T follicular helper cell (primary cell): ENCODE measurements at places on chromosomes 2 and 18.

DNA sequence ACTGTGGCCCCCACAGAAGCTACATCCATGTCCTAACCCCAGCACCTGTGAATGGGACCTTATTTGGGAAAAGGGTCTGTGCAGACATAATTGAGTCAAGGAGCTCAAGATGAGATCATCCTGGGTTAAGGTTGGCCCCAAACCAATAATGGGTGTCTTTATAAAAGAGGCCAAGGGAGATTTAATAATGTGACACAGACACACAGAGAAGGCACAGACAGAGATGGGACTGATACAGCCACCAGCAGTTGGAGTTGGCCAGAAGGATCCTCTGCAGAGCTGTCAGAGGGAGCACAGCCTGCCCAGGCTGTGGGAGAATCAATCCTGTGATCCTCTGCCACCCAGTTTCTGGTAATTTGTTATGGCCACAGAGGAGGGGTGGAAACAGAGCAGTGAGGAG, 26.0 kb downstream of the SNORC start:
- no peak for DNase-seq

DNA sequence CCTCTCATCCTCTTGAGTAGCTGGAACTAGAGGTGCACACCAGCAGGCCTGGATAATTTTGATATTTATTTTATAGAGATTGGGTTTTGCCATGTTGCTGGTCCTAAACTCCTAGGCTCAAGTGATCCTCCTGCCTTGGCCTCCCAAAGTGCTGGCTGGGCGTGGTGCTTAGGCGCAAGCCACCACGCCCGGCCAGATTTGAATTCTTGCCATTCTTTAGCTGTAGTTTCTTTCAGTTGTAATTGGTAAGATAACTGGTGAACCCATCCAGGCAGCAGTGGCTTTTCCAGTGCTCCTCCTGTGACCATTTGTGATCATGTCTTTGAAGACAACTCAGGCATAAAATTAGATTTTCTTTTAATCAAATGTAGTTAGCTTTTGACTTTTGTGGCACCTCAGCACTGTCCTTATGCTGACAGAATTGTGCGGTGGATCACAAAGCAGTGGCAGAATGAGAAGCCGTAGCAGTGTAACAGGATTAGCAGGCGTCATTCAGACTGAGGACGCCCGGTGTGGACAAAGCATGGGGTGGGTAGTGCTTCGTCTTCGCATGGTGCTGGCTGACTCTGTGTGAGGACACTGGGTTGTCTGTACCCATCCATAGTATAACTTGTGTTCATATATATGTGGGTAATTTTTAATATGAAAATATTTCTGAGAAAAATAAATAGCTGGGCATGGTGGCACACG, 30.0 kb upstream of the TOGARAM2 start:
- DNase-seq: no peak

DNA sequence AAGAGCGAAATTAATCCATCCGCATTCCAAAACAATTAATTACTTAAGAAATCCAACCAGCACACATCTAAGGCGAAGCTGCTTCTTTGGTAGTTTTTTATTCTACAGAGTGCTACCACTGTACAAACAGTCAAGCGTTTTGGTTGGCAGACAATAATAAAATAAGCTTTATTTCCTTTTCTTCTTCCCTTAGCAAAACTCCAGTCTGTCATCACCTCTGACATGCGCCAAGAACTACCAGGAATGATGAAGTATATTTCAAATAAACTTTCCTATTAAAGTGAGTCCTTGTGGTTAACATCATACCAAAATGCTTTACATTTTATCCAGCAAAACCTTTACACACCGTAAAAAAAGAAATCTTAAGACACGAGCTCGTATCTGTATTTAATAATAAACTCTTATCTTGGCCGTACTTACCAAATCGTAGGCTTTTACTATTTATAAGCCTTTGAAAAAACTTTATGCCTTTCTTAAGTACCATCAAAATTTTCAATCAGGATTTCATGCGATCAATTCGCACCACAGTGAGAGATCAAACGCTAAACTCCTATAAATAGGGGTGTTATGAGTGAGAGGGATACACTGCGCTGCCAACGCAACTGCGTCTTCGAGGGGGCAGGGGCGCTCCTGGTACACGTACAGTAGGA, 1.3 kb downstream of the ATL2 start:
- DNase-seq: peak; percentile 46

GRCh38 chr2:200929334-200930249, 33.9 kb downstream of the ORC2 start:
- no peak for DNase-seq

GRCh38 chr18:76234676-76235060, 260.4 kb downstream of the ZNF516 start:
- no peak for DNase-seq

GRCh38 chr2:133378928-133379549, 189.2 kb downstream of the NCKAP5 start:
- no peak for DNase-seq

DNA sequence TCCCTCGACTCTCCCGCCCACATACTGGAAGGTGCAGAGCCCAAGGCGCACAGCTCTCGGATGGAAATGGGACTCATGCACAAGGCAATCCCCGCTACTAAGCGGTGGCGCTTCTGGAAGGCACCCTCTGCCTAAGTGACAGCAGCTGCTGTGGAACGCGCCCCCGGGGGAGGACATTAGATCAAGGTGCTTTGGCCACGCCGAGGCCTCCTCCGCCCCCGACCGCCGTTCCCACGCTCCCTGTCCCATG, 202 bp downstream of the MCEE start:
- DNase-seq: no peak

GRCh38 chr2:28286678-28287077, 106.0 kb upstream of the FOSL2 start:
- no peak for DNase-seq

DNA sequence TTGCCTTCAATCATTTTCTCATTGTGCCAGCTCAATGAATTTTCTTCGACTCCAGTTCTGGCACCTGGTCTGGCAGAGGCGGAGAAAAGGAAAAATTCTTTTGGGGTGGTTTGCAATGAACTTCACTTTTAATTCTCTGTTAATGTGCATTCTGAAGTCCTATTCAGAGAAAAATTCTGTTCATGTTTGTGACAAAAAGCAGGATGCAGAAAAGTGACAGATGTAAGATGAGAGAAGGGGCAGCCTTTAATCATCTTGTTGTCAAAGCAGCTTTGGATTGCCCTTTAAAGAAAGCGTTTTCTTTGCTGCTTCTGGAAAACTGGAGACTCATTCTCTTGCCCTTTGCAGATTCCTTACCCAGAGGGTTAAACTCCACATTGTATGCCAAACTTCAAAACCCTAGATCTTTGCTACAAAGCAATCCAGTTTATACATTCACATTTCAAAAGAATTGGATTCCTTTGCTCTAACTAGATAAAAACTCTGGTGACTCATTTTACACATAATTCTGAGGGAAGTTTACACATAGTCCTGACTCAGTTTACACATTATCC, 94.6 kb upstream of the CAVIN2 start:
- DNase-seq: no peak

DNA sequence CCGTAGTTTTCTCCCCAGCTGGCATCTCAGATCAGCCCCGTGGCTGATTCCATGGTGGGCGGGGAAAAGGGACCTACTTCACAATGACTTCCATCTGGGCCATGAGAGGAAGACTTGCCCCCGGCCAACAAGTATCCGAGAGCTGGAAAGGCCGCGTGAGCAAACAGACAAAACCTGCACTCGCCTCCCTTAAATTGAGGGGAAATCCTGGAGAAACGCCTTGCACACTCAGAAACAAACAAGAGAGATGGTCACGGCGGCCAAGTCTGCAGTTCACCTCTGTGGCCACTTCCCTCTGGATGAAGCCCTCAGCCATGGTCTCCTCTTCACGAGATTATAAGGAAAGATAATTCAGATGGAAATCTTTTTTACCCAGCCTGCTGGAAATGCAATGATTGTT, 39.4 kb upstream of the TPO start:
- DNase-seq: no peak

DNA sequence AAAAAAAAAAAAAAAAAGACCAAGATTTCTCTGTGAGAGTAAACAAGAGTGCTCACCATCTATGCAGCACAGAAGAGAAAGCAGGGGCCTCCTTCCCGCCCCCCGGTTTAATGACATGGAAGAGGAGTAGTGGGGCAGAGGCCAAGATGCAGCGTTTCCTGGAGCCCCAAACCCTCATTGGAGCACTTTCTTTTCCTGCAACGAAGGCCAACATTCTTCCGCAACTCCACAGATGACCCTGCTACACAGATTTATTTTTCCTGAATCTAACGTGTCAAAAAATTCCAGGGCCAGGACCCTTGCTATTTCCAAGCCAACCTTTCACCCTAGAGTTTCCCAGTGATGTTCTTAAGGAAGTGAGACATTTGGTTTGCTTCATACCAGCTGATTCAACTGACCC, 189.6 kb downstream of the MIB1 start:
- DNase-seq: no peak

GRCh38 chr2:10889651-10890215, 22.0 kb upstream of the KCNF1 start:
- DNase-seq: no peak

- no peak for DNase-seq
Observed at GRCh38 chr2:163884416-163884815, 148.6 kb upstream of the FIGN start.

DNA sequence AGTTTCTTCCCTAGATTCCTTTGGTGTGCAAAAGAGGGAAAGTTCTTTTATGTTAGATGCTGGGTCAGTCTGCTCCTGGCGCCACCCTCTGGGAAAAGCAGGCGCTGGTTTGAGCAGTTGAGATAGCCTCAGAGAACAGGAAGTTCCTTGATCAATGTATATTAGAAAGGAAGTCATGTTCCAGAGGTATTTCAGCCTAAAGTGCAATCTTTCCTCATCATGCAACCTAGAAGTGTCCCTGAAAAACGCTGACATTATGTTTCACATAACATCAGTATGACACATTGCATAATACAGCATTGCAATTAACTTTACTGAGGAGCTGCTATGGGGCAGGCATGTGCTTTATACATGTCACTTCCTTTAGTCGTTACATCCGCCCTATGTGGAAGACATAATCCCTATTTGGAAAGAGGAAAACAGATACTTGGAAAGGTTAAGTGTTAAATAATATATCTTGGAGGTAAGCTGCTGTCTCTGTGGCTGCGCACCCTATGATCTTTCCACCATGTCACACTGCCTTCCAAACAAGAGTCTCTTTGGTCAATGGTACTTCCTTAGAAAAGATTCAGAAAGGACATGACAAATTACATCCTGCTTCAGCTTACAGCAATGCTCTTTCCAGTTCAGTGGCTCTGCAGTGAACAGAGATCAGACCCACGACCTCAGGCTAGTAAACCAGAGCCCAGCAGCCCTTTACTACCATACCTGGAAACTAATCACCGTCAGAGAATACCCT, 369.7 kb downstream of the RAD51AP2 start:
- no peak for DNase-seq

- DNase-seq: no peak
Observed at GRCh38 chr2:130385709-130386108, 29.9 kb downstream of the PTPN18 start.

- DNase-seq: no peak
Observed at GRCh38 chr18:5376986-5377385, 81.5 kb upstream of the ZBTB14 start.

GRCh38 chr2:85995648-85996529, 107.1 kb upstream of the ST3GAL5 start:
- DNase-seq: no peak

DNA sequence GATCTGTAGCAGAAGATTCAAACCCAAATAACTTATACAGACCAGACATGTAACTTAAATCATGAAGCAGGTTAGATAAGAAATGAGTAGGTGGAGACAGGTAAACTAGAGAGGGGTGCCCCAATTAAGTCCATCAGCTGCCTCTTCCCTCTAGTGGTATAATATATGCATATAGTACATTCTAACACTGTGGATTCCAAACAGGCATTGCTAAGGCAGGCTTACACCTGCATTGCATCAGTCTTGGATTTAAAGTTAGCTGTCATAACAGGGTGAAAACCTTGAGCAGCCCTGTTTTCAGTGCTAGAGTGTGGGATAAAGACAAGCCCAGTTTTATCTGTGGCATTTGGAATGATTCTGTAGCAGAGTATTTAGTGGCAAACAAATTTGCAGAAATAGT, 63.4 kb downstream of the NYAP2 start:
- no peak for DNase-seq

DNA sequence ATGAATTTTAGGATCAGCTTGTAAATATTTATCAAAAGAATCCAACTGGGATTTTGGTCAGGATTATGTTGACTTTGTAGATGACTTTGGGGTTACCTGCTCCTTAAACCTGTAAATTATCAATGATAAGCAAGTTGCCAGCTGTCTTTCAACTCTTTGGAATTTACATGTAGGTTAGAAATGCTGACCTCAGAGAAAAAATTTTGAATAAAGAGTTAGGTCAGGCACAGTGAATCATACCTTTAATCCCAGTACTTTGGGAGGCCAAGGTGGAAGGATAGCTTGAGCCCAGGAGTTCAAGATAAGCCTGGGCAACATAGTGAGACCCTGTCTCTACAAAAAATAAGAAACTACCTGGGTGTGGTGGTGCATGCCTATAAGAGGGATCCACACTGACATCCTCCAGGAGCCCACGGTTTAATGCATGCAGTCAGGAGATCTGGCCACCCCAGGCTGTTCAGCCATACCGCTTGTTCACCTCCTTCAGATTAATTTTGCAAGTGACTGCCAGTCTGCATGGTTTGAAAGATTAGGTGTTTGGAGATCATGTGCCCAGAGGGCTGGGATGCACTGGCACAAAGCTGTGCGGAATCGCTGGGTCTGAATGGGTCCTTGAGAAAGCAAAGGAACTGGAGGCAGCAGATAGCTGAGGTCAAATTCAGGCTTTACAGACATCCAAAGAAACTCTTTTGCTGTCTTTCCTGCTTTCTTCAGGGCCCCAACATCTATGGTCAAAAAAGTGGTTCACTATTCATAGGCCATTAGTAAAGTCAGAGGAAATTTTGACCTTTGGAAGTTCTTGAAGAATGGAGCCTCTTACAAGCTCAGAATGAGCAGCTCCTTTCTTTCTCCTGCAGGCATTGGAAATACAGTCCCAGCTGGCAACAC, 83.4 kb upstream of the TXNDC2 start:
- no peak for DNase-seq
